Type B pancreatic cell (in vitro differentiated cells): ENCODE measurements at places on chromosomes 7 and 10. TPM values are rescaled to one million over a fixed set of nuclear protein-coding genes. Genes with fewer than 3 reads are reported as not detected.

DNA sequence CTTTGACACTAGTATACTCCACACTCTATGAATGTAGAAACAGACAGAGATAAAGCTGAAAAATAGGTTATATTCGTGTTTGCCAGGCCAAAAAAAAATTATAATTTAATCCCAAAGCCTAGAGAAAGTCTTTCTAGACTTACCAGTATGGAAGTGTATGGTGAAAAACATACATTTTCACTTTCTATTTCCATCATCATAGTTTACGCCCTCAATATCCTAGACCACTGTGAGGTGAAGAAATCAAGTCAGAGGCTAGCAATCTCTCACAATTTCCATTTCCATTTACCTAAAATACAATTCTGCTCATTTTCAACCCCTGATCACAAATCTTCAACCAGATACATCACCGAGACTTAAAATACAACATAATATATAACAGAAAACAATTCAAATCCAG lies 16.2 kb downstream of the GPR22 start:
- no peak for DNase-seq

DNA sequence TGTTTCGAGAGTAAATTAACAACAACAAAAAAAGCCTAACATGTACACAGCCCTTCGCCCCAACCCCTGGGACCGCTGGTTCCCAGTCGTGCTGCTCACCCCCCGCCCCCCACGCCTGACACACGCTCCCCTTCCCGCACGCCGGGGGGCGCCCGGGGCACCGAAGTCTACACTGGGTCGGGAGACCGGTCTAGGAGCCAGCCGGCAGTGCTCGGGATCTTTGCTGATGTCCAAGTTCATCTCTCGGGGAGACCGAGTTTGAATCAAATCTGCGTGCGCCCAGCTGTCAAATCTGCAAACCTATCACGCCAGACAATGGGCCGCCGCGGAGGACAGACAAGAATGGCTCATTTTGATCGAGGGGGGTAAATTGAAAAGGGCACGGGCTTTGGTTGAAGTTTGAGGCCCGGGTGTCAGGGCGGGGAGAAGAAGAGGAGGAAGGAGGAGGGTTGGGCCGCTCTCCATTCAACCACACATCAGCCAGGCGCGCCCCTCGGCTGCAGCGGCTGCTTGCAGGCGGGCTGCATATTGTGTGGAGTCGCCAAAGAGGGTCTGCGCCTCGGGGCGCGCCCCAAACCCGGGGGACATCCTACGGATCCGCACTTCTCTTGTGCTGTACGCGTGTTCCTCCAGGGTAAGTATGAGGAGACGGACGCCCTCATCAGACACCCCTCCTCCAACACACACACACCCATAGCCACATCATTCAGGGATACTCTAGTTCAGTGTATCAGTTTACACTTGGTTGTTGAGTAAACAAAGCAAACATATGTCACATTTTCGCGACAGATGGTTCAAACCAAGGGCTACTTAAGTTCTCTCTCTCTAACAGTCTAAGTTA lies 1.3 kb upstream of the GFRA1 start:
- DNase-seq: no peak

DNA sequence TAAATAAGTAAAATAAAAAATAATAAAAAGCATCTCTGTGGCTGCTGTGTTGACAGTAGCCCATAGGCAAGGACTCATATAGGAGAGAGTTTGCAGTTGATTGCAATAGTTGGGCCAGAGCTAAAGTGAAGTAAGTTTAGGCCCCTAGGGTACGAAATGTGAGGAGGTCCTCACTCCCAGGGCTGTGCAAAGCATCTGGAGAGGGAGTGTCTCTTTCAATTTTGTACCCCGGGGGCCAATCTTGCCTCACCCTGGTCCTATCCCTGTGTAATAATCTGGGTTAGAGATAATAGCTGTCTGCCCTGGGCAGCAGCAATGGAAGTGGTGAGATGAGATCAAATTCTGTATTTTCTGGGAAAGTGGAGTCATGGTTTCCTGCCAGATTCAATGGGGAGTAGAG lies 365.7 kb downstream of the GATA3 start:
- no peak for DNase-seq

CCDC146 gene
- total RNA-seq: 2.1 and 15.3 TPM in 2 replicates

EPC1 gene
- 42.4 and 47.1 TPM in 2 replicates for total RNA-seq
